ENCODE measurements at places on chromosomes 6 and 20.
A peak's percentile ranks its signal among the peaks of the same experiment; 100 is the strongest.

- DNase-seq = no peak
Measured at GRCh38 chr20:57879779-57880570, 170.2 kb upstream of the PMEPA1 start.

DNA sequence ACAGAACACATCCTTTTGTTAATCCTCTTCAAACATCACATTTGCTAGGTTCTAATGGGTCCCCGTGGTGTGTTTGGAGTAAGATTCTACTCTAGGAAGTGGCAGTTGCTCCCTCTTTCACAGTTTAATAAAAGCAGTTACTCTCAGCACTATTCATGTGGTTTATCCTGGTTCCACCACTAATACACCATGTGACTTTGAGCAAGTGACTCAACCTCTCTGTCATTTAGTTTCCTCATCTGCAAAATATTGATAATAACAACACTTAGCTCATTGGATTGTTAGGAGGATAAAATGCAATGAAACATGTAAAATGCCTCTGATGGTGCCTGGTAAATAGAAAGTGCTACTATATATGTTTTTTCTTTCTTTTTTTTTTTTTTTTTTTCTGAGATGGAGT is 488.0 kb upstream of the NOX3 start:
- DNase-seq = no peak

DNA sequence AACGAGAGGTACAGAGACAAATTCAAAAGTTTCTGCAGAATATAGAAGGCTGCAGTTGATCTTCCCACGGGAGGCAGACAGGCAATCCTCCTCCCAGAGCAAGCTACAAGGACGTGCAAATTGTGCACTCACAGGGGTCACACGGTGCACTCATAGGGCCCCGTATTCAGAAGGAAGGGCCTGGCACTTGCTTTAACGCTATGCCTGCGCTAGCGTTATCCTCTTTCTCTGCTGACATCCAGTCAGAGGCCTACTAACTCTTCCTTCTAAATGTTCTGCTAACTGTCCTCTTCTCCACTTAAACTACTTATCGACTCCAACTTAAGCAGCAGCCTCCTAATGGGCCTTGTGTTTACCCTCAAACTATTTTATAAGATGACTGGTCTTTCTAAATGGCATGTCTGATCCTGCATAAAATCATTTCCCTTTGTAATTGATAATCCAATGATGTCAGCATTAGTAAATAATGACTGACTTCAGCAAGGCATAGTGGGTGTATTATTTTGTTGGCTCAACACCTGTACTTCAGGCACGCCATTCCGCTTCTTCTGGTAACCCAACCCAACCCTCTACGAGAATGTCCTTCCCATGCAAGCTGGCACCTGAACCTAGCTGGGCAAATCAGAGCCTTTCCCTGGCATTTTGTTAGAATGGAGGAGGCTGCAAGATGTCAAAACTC is 2.2 kb downstream of the IFNGR1 start:
- DNase-seq = no peak

- DNase-seq = no peak
Measured at GRCh38 chr20:568673-569415, 25.3 kb upstream of the CSNK2A1 start.

- no peak for DNase-seq
Measured at GRCh38 chr6:110662490-110663211, 152.6 kb downstream of the CDK19 start.

- no peak for DNase-seq
Measured at GRCh38 chr6:168666699-168667427, 225.9 kb downstream of the SMOC2 start.

- DNase-seq = no peak
Measured at GRCh38 chr6:24458941-24459340, 30.4 kb downstream of the GPLD1 start.

DNA sequence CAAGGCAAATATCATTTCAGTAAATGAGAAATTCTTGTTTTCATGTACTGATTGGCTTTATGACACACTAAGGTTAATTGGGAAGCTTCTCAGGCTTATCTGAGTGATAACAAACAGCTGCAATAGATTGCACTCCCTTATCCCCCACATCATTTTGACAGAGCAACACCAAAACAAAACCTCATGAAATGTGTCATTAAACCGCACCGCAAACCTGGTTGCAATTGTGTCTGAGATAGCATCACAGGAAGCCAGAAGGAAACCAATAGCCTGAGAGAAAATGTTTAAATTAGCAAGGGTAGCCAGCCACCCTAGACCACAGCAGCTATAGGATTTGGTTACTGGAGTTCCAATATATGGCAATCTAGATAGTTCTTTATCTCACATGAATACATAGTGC is 31.6 kb upstream of the LAMA4 start:
- DNase-seq = no peak

- no peak for DNase-seq
Measured at GRCh38 chr20:38095017-38095686, 61.6 kb downstream of the RPRD1B start.

- DNase-seq = peak; percentile 64
Measured at GRCh38 chr6:119148098-119148824, 69.8 kb upstream of the FAM184A start.

GRCh38 chr20:43755390-43755789 is 28.6 kb upstream of the GTSF1L start:
- DNase-seq = no peak

DNA sequence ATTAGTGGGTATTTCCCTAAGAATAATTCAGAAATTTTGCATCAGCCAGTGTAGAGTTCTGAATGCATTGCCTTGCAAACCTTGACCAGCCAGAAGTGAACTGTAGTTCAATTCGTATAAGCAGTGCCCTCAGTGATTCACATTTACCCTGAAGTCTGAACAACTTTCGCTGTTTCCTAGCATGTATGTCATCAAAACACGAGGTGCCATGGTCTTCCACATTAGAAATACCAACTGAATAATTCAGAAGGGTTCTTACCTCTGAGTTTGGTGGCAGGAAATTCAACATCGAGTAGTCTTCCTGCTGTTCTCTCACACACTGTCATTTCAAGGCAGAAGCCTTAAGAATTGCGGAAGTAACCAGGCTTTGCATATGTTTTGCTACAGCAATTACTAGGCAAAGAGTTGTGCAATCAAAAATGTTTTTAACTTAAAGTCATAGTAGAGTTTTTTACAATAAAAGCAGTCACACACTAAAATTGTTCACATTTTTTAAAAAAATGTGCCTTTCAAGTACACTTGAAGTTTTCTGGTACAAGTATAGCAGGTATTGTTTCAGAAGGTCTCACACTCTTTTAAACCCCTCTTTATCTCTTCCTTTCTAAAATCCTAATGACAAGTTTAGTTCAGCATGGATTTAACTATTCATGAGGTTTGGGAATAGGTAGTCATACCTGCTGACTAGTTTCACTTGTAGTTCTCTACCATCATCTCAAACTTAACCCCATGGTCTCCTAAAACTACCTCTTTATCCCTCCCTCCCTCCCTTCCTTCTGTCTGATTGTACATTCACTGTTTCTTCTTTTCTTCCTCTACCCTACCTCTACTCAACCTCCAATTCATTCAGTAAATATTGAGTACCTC is 118.3 kb downstream of the STXBP5 start:
- DNase-seq = no peak

GRCh38 chr6:106360410-106360988 is at the start of gene CRYBG1:
Gene CRYBG1 (plus strand): TSS chr6:106360717. CDS start chr6:106360909, 192 bp downstream.
- peak; percentile 79 for DNase-seq

- no peak for DNase-seq
Measured at GRCh38 chr20:3614466-3614865, 48.7 kb downstream of the GFRA4 start.

DNA sequence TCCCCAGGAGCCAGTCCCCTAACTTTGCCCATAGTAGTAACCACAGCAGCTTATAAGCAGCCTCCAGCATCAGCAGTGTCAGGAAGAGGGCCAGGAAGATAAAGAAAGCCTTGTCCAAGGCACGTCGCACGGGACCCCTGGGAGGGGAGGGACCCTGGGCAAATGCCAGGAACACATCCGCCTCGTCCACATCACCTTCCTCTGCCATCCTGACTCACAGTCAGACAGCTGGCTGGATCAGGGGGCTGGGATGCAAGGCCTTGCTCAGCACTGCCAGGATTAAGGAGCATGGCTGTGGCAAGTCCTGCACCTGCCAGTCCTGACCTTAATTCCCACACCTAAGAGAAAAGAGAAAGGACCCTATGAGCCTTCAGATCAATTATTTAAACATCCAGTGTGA is 11.5 kb upstream of the ZBTB22 start:
- no peak for DNase-seq

DNA sequence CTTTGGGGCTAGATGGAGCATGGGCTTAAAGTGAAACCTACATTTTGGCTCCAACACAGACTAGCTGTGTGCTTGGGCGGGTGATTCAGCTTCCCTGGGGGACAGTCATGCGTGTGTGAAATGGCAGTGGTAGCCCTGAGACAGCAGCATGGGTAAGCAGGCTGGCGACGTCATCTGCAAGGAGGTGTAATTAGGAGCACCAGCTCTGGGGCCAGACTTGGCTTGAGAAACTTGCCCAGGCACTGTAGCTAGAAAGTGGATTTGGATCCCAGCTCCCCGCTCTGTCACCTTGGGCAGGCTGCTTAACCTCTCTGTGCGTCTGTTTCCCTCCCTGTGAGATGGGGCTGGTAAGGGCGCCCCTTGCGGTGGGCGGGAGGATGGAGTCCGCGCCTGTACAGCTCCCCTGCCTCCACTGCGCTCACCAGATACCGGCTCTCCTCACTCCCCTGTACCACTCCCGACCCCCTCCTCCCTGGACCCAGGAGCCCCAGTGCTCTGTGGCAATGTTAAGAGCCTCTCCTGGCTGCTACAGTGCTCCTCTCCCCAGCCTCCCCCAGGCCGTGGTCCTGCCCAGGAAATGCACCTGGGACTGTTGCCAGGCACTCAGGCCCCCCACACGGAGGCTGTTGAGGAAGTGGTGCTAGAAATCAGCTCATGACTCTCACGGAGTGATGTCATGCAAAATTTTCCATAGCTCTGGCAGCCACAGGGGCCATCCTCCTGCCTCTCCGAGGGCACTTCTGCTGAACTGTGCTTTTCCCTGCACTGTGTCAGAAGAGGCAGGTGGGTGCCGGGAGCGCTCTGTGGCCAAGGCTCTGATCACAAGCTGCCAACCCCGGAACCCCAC is 44.6 kb downstream of the SYNJ2 start:
- DNase-seq = peak; percentile 38

DNA sequence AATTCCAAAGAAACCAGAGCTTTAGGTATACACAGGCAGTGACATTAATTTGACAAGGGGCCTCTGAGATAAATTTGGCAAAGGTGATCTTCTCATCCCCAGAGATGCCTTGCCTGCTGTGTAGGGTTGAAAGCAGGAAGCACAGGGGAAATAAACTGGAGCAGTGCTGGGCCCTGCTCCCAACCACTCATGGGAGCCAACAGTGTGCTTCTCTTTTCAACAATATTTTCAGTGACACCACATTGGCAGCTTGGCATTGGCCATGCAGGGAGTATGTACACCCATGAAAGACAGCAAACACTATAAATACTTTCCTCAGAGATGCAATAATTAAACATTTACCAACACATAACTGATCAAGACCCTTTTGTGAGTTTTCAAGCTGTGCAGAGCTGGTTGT is 90.7 kb upstream of the F13A1 start:
- no peak for DNase-seq

GRCh38 chr6:45813943-45814342 is 201.7 kb downstream of the CLIC5 start:
- no peak for DNase-seq

DNA sequence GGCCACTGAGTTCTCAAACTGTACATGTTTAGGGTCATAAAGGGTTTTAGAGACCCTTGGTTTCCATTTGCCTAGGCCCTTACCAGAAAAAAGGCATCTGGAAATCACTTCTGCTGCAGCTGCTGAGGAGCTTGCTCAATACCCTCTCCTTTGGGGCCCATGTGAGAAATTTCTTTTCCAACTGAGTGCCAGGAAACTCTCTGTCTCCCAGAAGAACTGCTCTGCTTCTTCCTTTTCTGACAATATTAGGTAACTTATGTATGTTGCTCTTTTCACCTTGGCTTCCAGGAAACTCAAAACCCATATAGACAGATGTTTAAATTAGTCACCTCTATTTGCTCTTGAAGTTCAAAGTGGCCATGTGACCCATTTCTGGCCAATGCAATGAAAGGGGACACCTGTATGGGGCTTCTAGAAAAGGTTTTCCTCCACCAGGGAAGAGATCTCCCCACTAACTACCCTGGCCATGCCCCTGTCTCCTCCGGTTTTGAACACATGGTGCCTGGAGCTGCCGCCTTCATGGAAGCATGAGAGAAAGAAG is 121.6 kb downstream of the PREX1 start:
- DNase-seq = no peak

DNA sequence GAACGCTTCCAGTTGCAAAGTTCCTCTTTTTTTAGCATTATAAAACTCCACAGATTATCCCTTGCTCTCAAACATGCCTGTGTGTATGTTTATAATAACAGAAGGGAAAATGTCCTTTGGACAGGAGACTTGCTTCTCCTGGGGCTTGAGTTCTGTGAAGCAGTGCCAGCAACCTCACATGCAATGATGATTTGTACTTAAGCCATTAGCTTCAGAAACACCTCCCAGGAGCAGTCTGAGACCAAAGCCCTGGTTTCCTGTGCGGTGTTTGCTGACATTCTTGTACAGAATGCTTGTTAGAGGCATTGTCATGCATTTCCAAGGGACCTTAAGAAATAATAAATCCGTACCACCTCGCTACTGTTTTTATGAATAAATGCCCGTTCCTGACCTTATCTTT is 752.8 kb downstream of the CBLN4 start:
- no peak for DNase-seq

GRCh38 chr6:148195511-148195910 is 147.1 kb upstream of the SASH1 start:
- no peak for DNase-seq

DNA sequence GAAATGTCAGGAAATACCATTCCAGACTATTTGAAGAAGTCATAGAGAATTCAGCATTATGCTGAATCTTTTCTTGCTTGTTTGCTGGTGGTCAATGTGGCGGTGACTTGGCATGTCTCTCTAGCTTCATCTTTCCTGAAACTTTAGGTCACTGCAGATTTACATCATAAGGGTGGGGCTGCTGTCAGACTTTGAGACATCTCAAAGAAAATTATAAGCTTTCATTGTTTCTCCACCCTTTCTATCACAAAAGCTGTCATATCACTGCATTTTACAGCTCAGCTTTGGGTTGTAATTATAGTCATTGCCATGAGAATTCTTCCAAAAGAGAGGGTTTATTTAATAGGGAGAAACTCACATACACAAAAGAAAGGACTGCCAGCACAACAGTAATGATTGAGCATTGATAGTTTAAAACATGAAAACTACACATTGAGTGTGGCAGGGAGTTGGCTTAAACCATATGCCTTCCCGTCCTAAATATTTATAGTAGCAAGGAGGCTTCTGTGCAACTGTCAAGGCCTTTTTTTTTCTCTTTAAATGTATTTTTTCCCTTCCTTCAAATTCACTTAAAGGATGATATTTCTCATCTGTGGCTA is 44.7 kb upstream of the LRRC1 start:
- DNase-seq = no peak

- no peak for DNase-seq
Measured at GRCh38 chr6:9799582-9799981, 615.3 kb downstream of the TFAP2A start.

GRCh38 chr20:48761874-48762273 is 65.9 kb downstream of the PREX1 start:
- DNase-seq = no peak

All from NCI-H748 treated with DMSO at 0.1 percent for 48 hours (cell line).